ENCODE measurements at places on chromosomes 12 and 14.

- H3K4me1 ChIP-seq = peaks cover 24% of the 10 kb centered on the region
- H3K36me3 ChIP-seq = no peaks in the 10 kb centered on the region
- H3K4me3 ChIP-seq = no peak overlapping the region
- peak; percentile 49 for DNase-seq
These were observed 112.3 kb upstream of the BCL2L14 start for GRCh38 chr12:11958221-11959091.

- H3K4me1 ChIP-seq = no peaks in the 10 kb centered on the region
- H3K4me3 ChIP-seq = no peak overlapping the region
- H3K27ac ChIP-seq = no peak overlapping the region
- H3K36me3 ChIP-seq = no peaks in the 10 kb centered on the region
- DNase-seq = no peak
- H3K27me3 ChIP-seq = no peaks in the 10 kb centered on the region
These were observed 83.8 kb upstream of the PIWIL1 start for GRCh38 chr12:130253866-130254265.

DNA sequence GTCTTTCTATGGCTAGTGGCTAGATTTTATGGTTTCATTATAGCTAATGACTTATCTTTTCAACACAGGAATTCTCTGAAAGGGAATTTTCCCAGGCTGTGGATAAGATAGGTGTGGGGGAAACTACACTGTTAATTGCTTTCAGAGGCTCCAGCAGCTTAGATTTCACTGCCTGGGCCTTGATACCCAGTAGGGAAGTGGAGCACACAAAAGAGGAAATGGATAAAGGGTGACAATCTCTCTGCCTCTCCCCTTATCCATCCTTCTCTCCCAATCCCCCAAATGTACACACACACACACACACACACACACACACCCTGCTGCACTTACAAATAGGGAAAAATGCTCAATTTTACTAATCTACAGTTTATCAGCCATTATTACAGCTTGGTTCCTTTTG is 19.1 kb downstream of the SIX4 start:
- no peak overlapping the region for H3K27ac ChIP-seq
- no peak for DNase-seq
- H3K36me3 ChIP-seq = no peaks in the 10 kb centered on the region
- H3K4me3 ChIP-seq = no peak overlapping the region

- DNase-seq = no peak
- H3K4me3 ChIP-seq = no peak overlapping the region
These were observed 97.9 kb upstream of the SOX5 start for GRCh38 chr12:24047326-24047725.

DNA sequence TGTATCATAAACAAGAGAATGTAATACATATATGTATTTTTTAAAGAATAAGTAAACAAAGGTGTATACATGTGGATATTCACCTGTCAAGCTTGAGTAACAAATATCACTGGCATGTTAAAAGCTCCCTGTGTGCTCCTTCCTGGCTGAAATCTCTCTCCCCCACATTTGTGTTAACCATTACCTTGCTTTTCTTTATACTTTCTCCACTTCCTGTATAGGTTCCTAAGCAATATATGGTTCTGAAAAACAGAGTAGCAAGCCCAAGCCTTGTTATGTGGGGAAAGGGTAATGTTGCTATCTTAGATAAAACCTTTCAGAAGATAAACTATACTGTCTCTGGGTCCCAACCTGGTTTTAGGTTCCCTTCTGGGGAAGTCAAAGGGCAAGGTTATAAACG is 32.3 kb upstream of the TBC1D30 start:
- peaks cover 2% of the 10 kb centered on the region for H3K36me3 ChIP-seq
- no peak for DNase-seq
- peaks cover 3% of the 10 kb centered on the region for H3K27me3 ChIP-seq
- no peaks in the 10 kb centered on the region for H3K4me1 ChIP-seq

DNA sequence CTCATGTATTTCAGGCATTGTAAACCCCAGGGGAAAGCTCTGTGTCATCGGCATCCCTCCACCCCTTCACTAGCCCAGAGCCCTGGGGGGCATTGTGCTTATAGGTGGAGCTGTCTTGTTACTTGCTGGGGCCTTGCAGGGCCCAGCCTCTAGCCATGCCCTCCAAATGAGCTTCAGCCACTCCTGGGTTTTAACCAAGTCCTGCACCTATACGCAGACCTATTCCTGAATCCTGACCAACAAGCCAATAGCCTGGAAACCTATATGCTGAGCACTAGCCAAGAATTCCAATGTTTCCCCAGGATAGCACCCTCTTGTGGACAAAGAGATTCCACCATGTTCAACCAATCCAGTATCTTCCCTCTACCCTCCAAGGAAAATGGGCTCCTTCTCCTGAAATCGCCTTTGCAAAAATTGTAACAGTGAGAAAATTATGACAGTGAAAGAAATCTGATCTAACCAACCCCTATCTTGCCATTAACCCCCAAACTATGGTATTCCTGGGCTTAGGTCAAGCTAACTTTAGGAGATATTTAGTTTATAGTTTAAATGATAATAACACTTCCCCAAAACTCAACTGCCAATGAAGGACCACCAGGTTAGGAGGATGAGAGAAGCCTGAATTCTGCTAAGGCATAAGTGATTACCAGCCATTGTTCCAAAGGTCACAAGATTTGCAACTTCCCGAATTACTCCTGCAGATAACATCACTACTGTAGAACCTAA is 55.5 kb downstream of the TTC7B start:
- H3K4me3 ChIP-seq = no peak overlapping the region
- DNase-seq = no peak
- H3K36me3 ChIP-seq = peaks cover 2% of the 10 kb centered on the region
- no peak overlapping the region for H3K27ac ChIP-seq

- no peak overlapping the region for H3K4me3 ChIP-seq
- no peaks in the 10 kb centered on the region for H3K27me3 ChIP-seq
- DNase-seq = no peak
- H3K27ac ChIP-seq = peak overlapping the region; percentile 77
These were observed 29.4 kb upstream of the KRAS start for GRCh38 chr12:25280082-25280481.

- peak overlapping the region; percentile 57 for H3K27ac ChIP-seq
- peaks cover 17% of the 10 kb centered on the region for H3K4me1 ChIP-seq
- no peaks in the 10 kb centered on the region for H3K27me3 ChIP-seq
These were observed 33.1 kb downstream of the FERMT2 start for GRCh38 chr14:52917735-52918134.

GRCh38 chr14:81991998-81992397 is 458.3 kb upstream of the SEL1L start:
- H3K27ac ChIP-seq = no peak overlapping the region
- no peak overlapping the region for H3K4me3 ChIP-seq
- H3K4me1 ChIP-seq = no peaks in the 10 kb centered on the region
- peaks cover 5% of the 10 kb centered on the region for H3K27me3 ChIP-seq

DNA sequence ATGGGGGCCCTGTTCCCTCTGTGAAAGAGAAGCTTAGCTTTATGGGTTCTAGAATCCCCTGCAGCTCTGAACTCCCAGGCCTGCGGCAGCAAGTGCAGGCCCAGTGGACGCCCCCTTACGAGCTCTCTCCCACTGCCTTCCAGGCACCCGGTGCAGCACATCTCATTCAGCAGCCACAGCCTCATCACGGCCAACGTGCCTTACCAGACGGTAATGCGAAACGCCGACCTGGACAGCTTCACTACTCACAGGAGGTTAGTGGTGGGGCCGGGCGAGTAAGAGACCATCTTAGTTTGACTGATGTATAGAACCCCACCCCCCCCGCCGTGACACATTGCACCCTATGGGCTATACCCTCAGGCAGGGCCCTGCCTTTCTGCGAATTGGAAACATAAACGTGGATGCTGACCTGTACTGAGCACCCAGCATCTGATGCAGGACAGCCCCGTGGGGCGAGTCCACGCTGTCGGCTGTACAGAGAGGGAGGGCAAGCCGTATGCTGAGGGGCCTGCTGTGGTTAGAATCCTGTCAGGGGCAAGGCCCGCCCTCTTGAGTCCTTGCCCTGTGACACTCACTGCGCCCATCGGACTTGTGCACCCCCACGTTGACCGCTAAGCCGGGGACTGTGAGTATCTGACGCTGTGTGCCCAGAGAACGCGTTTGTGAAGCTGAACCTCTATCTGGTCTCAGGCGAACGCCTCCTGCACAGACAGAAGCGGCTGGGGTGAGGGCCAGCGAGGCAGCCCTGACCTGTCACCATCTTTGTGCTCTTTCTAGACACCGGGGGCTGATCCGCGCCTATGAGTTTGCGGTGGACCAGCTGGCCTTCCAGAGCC is 71.7 kb downstream of the TESC start:
- peaks cover 2% of the 10 kb centered on the region for H3K4me1 ChIP-seq
- no peak for DNase-seq
- H3K27ac ChIP-seq = no peak overlapping the region
- no peaks in the 10 kb centered on the region for H3K27me3 ChIP-seq

GRCh38 chr12:27805238-27805637 is 25.2 kb upstream of the MANSC4 start:
- peaks cover 13% of the 10 kb centered on the region for H3K36me3 ChIP-seq
- H3K27me3 ChIP-seq = peaks cover 21% of the 10 kb centered on the region
- no peak for DNase-seq

GRCh38 chr14:98198385-98198784 is 1073.6 kb downstream of the BCL11B start:
- H3K27ac ChIP-seq = peak overlapping the region; percentile 52
- H3K4me3 ChIP-seq = peak overlapping the region; percentile 16
- DNase-seq = peak; percentile 51
- H3K36me3 ChIP-seq = peaks cover 5% of the 10 kb centered on the region
- H3K27me3 ChIP-seq = no peaks in the 10 kb centered on the region

GRCh38 chr12:121446750-121447149 is 46.8 kb downstream of the RNF34 start:
- H3K4me3 ChIP-seq = no peak overlapping the region
- no peak for DNase-seq
- peaks cover 6% of the 10 kb centered on the region for H3K4me1 ChIP-seq
- H3K27ac ChIP-seq = no peak overlapping the region
- peaks cover 13% of the 10 kb centered on the region for H3K36me3 ChIP-seq

DNA sequence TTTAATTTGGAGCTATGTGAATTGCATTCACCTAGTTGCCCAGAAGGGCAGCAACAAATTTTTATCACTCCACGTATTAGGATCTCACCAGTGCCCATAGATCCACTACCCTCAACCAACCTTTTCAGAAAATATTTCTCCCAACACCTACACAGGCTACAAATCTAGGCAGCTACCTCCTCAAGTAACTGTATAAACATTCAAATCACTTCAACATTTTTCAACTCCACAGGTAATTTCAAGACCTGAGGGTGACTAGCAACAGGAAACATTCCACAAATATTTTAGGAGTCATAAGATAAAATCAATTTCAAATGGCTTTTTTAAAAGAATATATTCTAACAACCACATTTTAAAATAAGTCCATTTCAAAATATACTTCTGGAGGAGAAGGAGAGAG is 12.9 kb downstream of the PHLDA1 start:
- no peaks in the 10 kb centered on the region for H3K27me3 ChIP-seq
- H3K4me1 ChIP-seq = peaks cover 47% of the 10 kb centered on the region
- H3K4me3 ChIP-seq = no peak overlapping the region
- DNase-seq = no peak
- H3K36me3 ChIP-seq = peaks cover 5% of the 10 kb centered on the region
- H3K27ac ChIP-seq = peak overlapping the region; percentile 35

DNA sequence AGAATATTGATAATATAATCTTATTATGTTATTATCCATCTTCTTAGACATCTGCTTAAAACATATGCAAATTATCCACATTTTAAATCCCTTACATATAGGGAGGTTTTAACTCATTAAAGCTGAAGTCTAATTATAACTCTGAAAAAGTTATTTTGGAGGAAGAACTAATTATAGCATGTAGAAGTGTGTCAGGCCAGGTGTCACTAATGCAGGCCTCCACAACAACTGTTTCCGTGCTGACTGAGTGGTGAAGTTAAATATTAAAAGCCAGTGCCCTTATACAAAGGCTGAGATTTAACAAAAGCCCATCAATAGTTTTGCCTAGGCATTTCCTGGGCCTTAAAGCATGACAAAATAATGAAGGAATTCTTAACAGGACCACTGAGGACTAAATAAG is 157.4 kb downstream of the LRRK2 start:
- H3K27me3 ChIP-seq = no peaks in the 10 kb centered on the region
- no peak overlapping the region for H3K4me3 ChIP-seq
- no peak overlapping the region for H3K27ac ChIP-seq
- DNase-seq = no peak
- no peaks in the 10 kb centered on the region for H3K4me1 ChIP-seq

- no peak overlapping the region for H3K27ac ChIP-seq
- H3K27me3 ChIP-seq = no peaks in the 10 kb centered on the region
- no peak for DNase-seq
- no peak overlapping the region for H3K4me3 ChIP-seq
- no peaks in the 10 kb centered on the region for H3K36me3 ChIP-seq
These were observed 304.4 kb upstream of the RTL1 start for GRCh38 chr14:101207897-101208296.

DNA sequence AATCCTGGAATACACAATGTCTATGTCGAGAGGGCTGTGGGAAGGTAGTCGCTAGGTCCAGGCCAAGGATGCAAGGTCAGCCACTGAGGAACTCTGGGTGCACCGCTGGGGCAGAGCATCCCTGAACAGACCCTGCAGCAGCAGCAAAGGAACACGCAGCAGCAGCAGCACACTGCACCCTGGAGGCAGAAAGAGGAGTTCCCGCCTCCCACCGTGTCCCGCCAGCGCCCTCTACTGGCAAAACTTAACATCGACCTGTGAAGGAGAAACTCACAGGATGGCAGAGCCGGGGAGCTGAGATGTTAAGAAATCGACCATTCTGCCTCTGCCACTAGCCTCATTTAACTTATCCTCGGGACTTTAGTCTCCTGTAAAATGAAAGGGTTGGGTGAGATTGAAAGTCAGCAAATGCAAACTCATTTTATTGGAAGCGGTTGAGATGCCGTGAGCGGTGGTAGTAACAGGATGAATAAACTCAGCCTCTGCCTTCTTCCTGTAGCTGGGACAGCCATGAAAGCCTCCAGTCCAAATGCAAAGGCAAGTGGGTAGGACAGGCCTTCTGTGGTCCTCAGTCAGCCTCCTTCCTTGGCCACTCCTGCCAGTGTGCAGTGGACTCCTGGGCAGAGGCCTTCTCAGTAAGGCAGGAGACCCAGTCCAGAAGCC is 45.6 kb downstream of the STAB2 start:
- no peaks in the 10 kb centered on the region for H3K4me1 ChIP-seq
- H3K27ac ChIP-seq = no peak overlapping the region
- peak; percentile 49 for DNase-seq
- H3K4me3 ChIP-seq = no peak overlapping the region

DNA sequence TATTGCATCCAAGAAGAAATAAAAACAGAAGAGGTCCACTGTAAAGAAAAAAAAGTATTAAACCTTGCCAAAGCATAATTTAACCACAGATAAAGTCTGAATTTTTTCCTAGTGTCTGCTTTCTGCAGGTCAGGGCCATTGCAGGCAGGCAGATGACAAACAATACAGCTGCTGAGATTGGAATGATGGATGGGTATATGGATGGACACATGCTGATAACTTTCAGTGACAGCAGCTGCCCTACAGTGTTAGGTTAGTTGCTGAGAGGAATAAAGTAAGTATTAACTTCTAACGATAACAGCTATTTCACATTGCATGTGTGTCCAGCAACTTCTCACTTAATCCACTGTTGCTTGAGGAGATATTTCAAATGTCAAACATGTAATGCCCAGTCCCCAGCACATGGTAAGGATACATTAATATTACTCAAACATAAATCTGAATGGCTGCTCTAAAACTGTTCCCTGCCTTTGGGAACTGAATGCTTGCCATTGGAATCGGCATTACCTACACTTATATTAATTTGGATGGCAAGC is 515.3 kb downstream of the RMST start:
- no peaks in the 10 kb centered on the region for H3K4me1 ChIP-seq
- peaks cover 3% of the 10 kb centered on the region for H3K27me3 ChIP-seq
- H3K27ac ChIP-seq = no peak overlapping the region
- no peak overlapping the region for H3K4me3 ChIP-seq
- no peak for DNase-seq
- H3K36me3 ChIP-seq = no peaks in the 10 kb centered on the region

All from activated naive CD8-positive, alpha-beta T cell treated with anti-CD3 and anti-CD28 coated beads for 36 hours (primary cell).